ENCODE measurements at places on chromosomes 2 and 18. TPM values are rescaled to one million over a fixed set of nuclear protein-coding genes. Genes with fewer than 3 reads are reported as not detected.

The UGT1A10 gene
- total RNA-seq: not detected

The SRBD1 gene
- total RNA-seq: 19.6 TPM

The LRP2 gene
- under 0.01 TPM for total RNA-seq

The CDH20 gene
- total RNA-seq: under 0.01 TPM

The YIPF4 gene
- total RNA-seq: 16.8 TPM

The GPAT2 gene
- 1.9 TPM for total RNA-seq

The GALR1 gene
- not detected for total RNA-seq

The SKOR2 gene
- not detected for total RNA-seq

The KLHL29 gene
- 14.7 TPM for total RNA-seq

The UCN gene
- total RNA-seq: 0.43 TPM

The MAP3K20 gene
- 136 TPM for total RNA-seq

The ALLC gene
- not detected for total RNA-seq

The CAVIN2 gene
- total RNA-seq: 8.4 TPM

The MEMO1 gene
- 34.8 TPM for total RNA-seq

The BARD1 gene
- total RNA-seq: 41.0 TPM

The NOP58 gene
- 53.8 TPM for total RNA-seq
